ENCODE measurements at places on chromosomes 2 and 18.

GRCh38 chr2:136375017-136375901 lies 257.3 kb upstream of the CXCR4 start:
- DNase-seq = no peak

DNA sequence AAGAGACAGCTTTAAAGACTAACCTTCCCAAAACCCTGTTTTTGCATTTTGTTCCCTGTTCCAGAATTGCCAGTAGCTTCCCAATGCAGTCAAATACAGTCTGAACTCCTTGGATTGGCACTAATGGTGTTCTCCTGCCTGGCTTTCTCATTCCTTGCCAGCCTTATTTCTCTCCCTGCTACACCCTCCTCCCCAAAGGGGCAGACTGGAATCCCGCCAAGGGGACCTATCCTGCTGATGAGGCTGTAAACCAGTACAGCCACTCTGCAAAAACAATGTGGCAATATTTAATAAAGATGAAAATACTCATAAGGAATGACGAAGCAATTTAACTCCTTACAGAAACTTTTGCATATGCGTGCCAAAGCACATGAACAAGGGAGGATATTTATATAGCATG lies 4.5 kb upstream of the SLC4A5 start:
- DNase-seq = no peak

GRCh38 chr2:25065768-25066167 lies 23.9 kb downstream of the EFR3B start:
- no peak for DNase-seq

GRCh38 chr2:120522151-120522751 lies 176.3 kb downstream of the INHBB start:
- no peak for DNase-seq

- DNase-seq = no peak
These were observed 48.8 kb upstream of the NPAS2 start for GRCh38 chr2:100771125-100771524.

DNA sequence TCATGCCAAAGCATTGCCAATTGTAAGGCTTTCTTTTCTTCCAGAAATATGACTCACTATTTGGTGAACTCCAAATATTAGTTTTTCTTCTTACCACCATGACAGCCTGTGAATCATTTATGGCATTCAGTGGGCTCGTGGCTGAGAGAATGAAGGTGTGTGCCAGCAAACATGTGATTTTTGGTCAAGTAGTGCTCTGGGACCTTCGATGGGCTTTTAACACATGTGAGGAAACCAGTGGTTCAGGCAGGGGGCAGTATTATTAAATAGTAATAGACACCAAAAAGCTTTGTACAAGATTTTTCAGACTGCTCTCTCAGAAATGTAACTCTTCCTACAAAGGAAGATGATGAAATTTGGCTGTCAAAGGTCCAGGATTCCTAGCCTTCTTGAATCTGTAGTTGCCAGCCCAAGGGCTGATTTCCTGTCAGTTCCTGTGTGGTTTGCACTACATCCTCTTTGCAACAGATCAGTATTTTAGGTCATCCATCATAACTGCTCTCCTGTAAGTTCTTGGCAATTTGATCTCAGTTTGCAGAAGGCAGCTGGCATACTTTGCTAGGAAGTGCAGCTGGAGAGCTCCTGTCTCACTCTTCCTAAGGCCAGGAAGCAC lies 64.3 kb downstream of the BABAM2 start:
- DNase-seq = peak; percentile 37

DNA sequence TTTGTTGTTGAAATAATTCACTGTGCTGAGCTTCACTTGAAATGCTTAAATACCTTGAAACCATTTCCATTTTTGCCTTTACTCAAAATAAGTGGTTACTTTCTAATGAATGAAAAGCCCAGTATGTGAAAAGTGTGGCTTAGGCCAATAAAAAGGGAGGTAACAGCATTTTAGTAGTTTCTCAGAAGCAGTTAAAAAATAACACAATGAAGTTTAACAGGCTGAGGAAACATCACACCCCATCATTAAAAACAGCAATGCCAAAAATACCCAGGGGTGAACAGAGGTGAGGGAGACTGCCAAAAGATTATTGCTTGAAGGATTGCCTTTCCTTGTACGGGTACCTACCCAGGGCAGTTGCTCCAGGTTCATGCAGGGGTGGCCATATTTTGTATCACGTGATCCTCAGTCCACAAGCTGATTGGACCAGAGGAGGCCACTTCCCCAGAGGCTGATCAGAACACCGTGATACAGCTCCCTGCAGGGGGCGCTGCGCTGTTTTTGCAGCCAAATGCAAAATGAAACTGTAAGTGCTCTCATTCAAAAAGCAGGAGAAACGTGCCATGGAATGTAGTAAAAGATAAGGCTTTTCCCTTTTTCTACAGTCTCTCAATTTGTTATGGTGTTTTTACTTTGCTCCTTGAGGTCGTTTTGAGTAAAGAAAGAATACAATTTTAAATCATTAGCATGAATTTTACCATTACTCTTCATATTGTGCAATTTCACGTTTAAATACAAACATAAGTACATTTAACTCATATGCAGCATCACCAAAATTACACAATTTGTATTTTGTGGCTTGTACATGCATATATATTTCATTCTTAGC lies 70.2 kb upstream of the SH3BP4 start:
- peak; percentile 31 for DNase-seq

Measured in CD4-positive, alpha-beta T cell treated with Interleukin-12 subunit alpha and Interleukin-12 subunit beta, for 1 hour (primary cell).